ENCODE measurements at places on chromosomes 2 and 18. TPM values are rescaled to one million over a fixed set of nuclear protein-coding genes. Genes with fewer than 3 reads are reported as not detected.

SCN2A gene
- not detected for polyA plus RNA-seq

RNF144A gene
- polyA plus RNA-seq, result 9.5 TPM

HADHB gene
- polyA plus RNA-seq, result 92.9 TPM

KIF5C gene
- polyA plus RNA-seq, result not detected

PKDCC gene
- 3.0 TPM for polyA plus RNA-seq

TMEM198 gene
- polyA plus RNA-seq, result not detected

RPRM gene
- polyA plus RNA-seq, result not detected

DSC2 gene
- under 0.01 TPM for polyA plus RNA-seq

PAX3 gene
- polyA plus RNA-seq, result not detected

MTA3 gene
- 27.6 TPM for polyA plus RNA-seq

BOLL gene
- not detected for polyA plus RNA-seq

GCG gene
- not detected for polyA plus RNA-seq

CERKL gene
- not detected for polyA plus RNA-seq

NEU2 gene
- polyA plus RNA-seq, result not detected

AOX1 gene
- 0.03 TPM for polyA plus RNA-seq

RAB27B gene
- polyA plus RNA-seq, result not detected

PIEZO2 gene
- polyA plus RNA-seq, result 1.7 TPM

STARD6 gene
- polyA plus RNA-seq, result not detected

TSGA10 gene
- 0.05 TPM for polyA plus RNA-seq

FTCDNL1 gene
- polyA plus RNA-seq, result 0.19 TPM

DNER gene
- 0.01 TPM for polyA plus RNA-seq

ERICH2 gene
- polyA plus RNA-seq, result not detected

AFF3 gene
- polyA plus RNA-seq, result 0.06 TPM

VWA3B gene
- polyA plus RNA-seq, result not detected

RASGRP3 gene
- 16.0 TPM for polyA plus RNA-seq

IL1B gene
- 0.25 TPM for polyA plus RNA-seq

MC2R gene
- not detected for polyA plus RNA-seq

PSMA8 gene
- polyA plus RNA-seq, result not detected

COL5A2 gene
- 40.6 TPM for polyA plus RNA-seq

ACTG2 gene
- not detected for polyA plus RNA-seq

DYNAP gene
- not detected for polyA plus RNA-seq

CTLA4 gene
- polyA plus RNA-seq, result not detected

DAPL1 gene
- not detected for polyA plus RNA-seq

SP140L gene
- 10.7 TPM for polyA plus RNA-seq

CCDC150 gene
- polyA plus RNA-seq, result 1.7 TPM

GPR17 gene
- polyA plus RNA-seq, result 0.10 TPM

HS1BP3 gene
- 36.3 TPM for polyA plus RNA-seq

PROC gene
- polyA plus RNA-seq, result 0.06 TPM

GPR75 gene
- 4.4 TPM for polyA plus RNA-seq

BMP10 gene
- polyA plus RNA-seq, result not detected

FOXD4L1 gene
- 0.06 TPM for polyA plus RNA-seq

All from endothelial cell of umbilical vein (primary cell).